ENCODE measurements at places on chromosomes 3 and 15.

GRCh38 chr3:140910860-140911259, 30.8 kb upstream of the SLC25A36 start:
- DNase-seq: no peak

DNA sequence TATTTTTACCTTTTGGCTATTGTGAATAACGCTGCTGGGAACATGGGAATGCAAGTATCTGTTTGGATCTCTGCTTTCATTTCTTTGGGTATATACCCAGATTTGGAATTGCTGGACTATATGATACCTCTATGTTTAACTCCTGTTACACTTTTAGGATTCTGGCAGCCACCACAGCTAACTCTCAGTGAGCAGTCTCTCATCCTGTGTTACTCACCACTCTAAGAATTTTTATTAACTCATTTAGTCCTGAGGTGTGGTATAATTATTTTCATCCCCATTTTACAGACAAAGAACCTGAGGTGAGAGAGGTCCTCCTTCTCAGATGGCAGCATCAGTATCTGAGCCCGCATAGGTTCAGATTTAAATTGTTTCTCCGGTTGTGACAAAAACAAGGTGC, 1.1 kb downstream of the SPATA12 start:
- DNase-seq: no peak

- no peak for DNase-seq
These were observed 3.1 kb upstream of the CPNE9 start for GRCh38 chr3:9700536-9700935.

DNA sequence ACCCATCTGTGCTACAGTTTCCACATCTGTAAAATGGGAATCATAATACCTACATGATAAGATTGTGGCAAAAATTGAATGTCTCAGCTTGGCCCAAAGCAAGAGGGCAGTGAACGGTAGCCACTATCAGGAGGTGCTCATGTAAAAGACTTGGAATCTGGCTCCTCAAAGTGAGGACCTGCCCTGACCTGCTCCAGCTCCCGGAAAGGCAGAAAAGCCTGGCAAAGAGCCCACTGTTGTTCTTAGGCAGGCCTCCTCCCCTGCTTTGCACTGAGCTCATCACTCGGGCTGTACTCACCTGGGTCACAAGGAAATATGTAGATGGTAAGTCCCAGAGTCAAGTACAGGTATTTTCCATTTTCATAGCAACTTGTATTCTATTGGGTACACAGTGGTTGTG, 250.7 kb upstream of the TBL1XR1 start:
- no peak for DNase-seq

- no peak for DNase-seq
These were observed 97.3 kb downstream of the ISL2 start for GRCh38 chr15:76433798-76434400.

- no peak for DNase-seq
These were observed 309.5 kb downstream of the GAP43 start for GRCh38 chr3:115932807-115933206.

- no peak for DNase-seq
These were observed 222.4 kb downstream of the CACNA2D3 start for GRCh38 chr3:54344601-54345231.

Measured in cerebellum (tissue), 4 donors.